ENCODE measurements at places on chromosomes 1 and 21.

DNA sequence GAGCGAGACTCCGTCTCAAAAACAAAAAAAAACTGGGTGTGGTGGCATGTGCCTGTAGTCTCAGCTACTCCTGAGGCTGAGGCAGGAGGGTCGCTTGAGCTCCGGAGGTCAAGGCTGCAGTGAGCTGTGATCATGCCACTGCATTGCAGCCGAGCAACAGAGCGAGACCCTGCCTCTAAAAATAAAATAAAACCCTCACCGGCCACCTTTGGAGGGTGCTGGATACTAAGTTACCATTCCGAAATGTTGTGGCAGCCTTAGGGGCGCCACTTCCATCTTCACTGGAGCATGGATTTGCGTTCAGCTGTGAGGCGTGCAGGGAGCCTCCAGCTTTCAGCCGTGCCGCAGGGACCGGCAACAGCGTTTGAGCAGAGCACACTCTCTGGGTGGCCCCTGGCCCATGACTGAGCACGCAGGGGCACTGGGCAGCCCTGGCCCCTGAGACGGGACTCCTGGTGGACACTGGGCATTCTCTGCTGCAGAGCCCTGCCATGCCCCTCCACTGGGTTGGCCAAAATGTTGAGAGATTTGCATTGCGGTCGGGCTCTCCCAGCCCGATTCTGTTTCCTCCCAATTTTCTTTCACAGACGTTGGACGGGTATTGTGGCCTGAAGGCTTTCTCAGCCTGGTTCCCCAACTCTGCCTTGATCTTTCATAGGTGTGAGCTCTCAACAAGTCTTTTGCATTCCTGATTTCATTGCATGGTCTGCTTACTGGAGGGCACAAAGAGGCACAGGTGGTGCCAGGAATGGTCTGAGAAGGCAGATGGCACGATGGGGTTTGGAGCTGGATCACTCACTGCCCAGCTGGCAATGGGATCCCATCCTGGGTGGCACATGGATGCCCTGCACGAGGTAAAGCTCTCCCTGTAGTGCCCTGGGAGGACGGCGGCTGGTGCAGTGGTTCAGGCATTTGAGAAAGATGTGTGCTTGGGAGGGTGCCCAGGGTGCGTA, 5.8 kb upstream of the CFAP74 start:
- no peak for DNase-seq

- no peak for DNase-seq
Measured at GRCh38 chr1:19006837-19007271, 50.4 kb upstream of the IFFO2 start.

DNA sequence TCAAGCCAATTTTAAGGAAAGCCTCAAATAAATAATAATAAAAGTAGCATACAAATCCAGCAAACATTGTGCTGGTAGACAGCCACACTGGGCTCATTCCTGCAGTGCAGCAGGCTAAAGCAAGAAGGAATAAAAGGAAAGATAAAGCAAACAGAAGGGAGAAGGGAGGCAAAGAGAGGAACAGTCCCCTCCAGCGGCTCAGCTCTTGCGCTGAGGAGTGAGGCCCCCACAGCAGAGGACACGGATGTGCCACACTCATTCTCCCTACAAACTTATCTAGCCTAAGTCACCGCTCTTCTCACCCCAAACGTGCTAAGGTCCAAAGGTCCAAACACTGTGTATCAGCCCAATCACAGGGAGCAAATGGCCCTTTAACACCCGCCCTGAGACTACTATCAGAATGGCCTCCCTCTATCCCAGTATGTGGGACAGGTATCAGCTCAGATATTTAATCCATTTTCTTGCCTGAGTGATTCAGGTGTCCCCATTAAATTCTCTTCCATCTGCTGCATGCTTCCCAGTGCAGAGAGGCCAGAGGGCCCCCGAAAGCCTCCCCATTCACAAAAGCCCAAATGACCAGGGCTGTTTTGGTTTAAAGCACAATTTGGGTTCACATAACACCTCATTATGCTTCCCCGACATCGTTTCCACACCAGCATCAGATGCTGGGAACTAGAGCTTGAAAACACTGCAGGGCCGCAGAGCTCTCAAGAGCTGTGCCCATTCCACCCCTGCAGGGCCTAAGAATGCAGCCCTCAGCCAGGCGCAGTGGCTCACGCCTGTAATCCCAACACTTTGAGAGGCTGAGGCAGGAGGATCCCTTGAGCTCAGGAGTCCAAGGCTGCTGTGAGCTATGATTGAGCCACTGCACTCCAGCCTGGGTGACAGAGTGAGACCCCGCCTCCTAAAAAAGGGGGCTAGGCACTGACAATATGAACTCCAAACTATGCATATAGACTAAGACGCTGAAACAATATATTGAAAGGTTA, 17.8 kb downstream of the CAPZB start:
- DNase-seq: no peak

DNA sequence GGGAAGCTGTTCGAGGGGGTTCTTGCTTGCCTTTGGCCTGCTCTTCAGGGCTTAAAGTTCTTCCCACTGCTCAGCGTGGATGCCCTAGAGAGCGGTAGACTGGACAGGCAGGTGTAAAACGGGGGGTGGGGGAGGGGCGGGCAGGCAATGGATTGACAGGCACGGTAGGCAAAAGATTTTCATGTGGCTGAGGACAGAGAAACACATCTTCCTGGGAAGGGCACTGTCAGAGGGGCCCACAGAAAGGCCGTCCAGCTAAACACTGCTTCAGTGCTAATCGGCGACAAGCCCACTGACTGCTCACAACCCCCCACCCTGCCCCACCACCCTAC, 412 bp downstream of the ABCA4 start:
- DNase-seq: no peak

GRCh38 chr1:153842006-153842471, 66.8 kb downstream of the SLC27A3 start:
- no peak for DNase-seq

DNA sequence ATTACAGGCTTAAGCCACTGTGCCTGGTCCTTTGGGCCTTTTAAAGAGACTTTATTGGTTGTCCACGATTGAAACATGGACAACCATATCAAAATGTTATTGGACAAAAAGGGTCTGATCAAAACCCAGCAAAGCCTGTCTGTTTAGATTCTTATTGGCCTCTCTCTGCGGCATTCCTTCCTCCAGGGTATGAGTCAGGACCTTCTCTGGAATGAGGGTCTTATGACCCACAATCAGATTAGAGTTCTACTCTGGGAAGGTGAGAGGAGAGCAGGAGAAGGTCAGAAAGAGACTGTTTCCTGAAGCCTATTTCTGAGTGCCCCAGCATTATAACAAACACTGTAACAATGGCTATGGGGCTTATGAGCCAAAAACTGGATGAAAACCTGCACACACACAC, 7.9 kb downstream of the LURAP1 start:
- no peak for DNase-seq

- DNase-seq: no peak
Measured at GRCh38 chr1:41386196-41386663, 25.0 kb downstream of the FOXO6 start.

DNA sequence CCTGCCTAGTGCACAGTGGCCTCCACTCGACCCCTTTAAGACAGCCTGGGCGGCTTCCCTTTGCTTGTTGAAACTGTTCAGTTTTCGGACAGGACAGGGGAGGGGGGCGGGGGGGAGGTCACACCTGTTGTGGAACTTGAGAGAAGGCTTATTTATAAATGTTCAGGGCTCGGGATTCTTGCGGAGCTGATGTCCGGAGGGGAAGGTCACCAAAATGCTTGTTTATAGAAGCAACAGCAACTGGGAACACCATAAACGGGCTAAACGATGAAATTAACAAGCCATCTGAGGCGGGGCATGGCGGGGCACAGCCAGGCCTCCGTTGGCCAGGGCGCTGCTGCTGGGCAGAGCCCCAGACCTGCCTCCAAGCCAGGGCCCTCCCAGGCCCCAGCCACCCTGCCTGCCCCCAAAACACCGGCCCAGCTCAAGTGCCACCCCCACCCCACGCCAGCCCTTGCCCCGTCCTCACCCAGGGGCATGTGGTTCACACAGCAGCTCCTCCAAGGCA, 59.8 kb upstream of the CASZ1 start:
- no peak for DNase-seq

- no peak for DNase-seq
Measured at GRCh38 chr1:193179094-193179493, 7.3 kb downstream of the B3GALT2 start.

GRCh38 chr1:48469616-48470480, 2.2 kb downstream of the SPATA6 start:
- no peak for DNase-seq

DNA sequence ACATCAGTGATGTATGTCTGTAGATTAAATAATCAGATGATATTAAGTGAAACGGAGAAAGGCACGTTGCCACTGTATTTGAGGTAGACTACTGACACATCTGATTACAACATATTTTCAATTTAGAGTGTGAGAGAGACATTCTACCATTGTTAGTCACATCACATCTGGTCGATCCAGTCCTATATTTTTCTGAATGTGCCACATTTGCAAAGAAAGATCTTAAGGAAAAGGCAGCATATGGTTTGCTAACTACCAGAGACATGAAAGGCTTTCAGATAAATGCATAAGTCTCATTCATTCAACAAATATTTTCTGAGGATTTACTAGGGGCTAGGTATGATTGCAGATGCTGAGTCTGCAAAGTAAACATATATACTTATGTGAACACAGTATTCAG, 114.3 kb upstream of the RUNX1 start:
- DNase-seq: no peak

- DNase-seq: no peak
Measured at GRCh38 chr1:186496171-186496851, 35.4 kb upstream of the PDC start.

DNA sequence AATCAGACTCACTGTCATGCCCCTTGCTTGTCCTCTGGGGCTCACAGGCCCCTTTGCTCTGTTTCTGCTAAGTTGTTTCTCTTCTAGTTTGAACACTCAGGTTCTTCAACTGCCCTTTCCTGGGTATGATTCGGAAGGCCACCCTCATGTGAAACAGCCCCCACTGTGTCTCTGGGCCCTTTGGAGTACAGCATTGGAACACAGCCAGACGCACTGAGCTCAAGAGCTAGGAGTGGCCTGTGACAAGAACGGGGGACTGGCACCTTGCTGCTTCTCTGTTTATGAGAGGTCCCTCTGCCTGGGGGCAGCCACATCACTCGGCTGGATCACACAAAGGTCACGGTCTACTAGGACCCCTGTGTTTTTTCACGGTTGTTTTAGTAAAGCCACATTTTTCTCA, 114.4 kb upstream of the ZC3H12A start:
- DNase-seq: no peak

DNA sequence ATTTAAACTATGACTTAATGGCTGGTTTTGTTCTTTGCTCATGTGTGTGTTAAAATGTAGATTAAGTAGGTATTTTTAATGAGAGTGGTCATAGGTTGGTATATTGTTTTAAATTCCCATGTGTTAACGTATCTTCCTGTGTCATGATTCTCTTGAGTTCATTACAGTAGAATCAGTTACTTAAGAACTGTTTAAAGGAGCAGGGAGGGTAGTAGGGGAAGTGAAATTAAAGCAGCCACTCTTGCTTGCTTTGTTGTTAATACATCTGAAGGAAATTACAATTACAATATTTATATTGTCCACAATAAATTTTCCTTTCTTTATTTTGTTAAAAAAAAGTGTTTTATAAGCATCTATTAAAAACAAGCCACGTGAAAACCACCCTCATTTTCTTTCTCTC, 119.2 kb upstream of the KIAA1614 start:
- DNase-seq: no peak

DNA sequence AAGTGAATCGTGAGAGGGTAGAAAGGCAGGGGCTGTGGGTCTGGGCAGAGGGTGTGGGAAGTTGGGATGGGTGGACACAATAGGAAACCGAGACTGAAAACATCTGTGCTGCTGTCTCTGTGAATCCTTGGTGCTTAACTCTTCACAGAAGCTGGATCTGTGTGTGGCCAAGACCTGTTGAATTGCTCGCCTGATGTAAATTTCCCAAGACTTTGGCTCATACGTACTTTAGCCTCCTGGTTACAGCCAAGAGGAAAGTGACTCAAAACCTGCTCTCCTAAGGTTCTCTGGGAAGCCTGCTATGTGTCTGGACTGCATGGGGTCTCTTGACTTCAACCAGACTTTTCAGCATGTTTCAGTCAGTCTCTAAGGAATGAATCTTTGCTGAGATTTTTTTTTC, 270.3 kb downstream of the RWDD3 start:
- DNase-seq: no peak

- no peak for DNase-seq
Measured at GRCh38 chr1:15948595-15949452, 27.1 kb downstream of the ZBTB17 start.

- DNase-seq: no peak
Measured at GRCh38 chr1:14310476-14310875, 288.0 kb upstream of the KAZN start.
